Vagina (tissue), 2 donors: ENCODE measurements at places on chromosomes 1 and 21. TPM values are rescaled to one million over a fixed set of nuclear protein-coding genes. Genes with fewer than 3 reads are reported as not detected.

GRCh38 chr1:178283409-178283808, 189.5 kb downstream of the RASAL2 start:
- no peak for DNase-seq

DNA sequence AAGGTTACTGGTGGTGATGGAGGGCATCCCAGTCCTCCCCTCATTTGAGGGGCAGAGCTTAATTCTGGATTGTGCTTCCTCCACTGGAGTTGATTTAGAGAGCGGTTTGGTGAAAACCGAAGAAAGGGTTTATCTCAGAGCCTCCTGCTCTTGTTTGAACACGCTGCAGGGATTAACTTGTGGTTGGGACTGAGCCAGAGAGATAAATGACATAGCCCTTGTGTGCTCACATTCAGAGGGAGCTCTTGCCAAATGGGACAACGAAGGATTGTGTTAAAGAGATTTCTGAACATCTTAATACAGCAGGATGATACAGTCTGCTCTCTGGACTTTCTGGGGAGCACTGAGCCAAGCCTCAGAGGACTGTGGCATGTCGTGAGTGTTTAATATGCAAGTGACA, 308.2 kb downstream of the DISC1 start:
- DNase-seq = no peak

DNA sequence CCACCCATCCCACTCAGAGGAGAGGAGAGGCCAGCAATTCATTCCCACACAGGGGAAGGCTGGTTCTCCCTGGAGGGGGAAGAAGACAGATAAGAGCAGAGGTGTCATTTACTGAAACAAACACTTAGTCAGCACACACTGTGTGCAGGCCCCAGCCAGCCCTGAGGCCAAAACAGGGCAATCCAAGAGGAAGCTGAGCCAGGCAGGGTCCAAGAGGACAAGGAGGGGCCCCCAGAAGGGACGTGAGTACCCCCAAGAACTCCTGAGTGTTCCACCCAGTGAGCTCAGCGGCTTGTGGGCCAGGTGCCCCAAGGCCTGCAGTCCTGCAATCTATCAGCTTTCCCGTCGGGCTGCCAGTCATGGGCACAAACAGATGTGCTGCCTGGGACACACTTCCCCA, 15.8 kb downstream of the ADGRB2 start:
- DNase-seq = no peak

GRCh38 chr1:206556047-206556749, 48.9 kb downstream of the RASSF5 start:
- DNase-seq = no peak

- no peak for DNase-seq
These were observed 205.8 kb upstream of the LYPLAL1 start for GRCh38 chr1:218967836-218968235.

GRCh38 chr1:30268923-30269666, 454.3 kb downstream of the MATN1 start:
- DNase-seq = no peak

DNA sequence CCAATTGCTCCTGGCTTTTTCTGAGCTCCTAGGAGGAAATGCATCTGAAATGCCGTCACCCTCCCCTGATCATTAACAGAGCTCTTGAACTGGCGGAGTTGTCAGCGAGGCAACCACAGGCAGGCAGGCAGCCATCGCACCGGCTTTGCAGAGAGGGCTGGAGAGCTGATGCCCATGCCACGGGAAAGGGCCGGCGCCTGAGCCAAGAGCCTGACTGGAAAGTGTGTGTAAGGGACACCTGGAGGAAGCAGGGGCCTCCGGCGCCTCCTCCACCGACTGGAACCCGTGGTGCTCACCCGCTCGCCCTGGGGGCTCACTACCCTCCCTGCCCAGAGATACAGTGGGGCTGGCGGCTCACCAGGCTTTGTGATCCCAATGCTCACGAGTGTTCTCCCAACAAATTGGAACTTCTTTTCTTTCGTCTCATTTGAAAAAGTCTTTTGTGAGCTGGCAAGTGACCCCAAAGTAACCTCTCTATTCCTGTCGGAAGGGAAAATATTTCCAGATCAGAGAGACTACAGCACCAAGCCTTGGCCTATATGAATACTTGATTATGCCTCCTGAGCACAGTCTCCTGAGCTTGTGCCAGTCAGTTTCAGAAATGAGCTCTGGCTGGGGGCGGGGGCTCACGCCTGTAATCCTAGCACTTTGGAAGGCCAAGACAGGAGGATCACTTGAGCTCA, 97.7 kb upstream of the SLC25A33 start:
- no peak for DNase-seq

DNA sequence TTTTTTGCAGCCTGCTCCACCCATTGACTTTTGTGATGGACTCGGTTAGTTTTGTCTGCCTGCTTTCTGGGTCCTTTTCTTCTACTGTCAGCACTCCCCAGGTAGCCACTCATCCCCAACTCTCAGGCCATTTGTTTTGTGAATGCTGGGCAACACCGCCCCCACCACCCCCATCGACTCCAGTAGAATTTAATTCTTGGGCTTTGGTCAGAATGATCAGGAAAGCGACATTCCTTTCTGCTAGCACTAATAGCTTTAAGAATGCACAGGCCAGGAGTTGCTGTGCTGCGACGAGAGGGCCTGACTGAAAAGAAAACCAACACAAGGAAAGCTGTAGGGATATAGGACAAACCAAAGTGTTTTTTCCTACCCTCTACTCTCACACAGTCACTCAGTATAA, 144.4 kb downstream of the CDC7 start:
- no peak for DNase-seq

DNA sequence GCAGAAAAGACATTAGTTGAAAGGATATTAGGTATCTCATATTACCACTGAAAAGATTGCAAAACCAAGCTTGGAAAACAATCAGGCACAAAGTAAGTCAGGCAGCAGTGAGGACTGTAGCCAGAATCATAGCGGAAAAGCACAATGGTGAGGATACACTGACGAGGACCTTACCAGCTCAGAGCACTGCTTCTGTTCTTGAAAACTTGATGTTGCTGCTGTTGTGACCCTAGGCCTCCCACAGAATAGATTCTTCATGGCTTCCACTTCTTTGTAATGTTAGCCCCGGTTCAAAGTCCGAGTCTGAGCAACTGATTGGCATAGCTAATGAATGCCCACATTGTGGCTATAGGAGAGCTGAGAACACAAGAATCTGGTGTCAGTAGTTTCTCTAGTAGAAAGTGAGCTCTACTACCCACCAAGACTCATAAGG, 45.2 kb upstream of the LRRC8C start:
- no peak for DNase-seq

DNA sequence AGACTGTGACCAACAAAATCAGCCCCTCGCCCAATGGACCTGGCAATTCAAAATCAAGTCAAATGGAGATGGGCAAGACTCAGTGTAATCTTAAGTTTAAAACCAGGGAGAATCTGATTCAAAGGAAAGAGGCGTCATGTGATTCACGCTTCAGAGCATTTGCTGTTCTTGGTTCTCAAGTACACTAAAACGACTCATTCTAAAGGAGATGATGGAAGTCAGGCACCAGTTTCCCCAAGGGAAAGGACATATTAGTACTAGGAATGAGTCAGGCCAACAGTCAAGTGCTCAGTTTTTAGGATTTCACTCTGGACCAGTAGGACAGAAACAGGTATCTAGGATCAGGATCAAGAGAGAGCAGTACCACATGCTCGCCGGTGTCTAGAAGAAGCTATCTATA, 429.6 kb downstream of the PLPP3 start:
- DNase-seq = no peak

GRCh38 chr1:91729621-91730358, 156.2 kb downstream of the TGFBR3 start:
- no peak for DNase-seq

DNA sequence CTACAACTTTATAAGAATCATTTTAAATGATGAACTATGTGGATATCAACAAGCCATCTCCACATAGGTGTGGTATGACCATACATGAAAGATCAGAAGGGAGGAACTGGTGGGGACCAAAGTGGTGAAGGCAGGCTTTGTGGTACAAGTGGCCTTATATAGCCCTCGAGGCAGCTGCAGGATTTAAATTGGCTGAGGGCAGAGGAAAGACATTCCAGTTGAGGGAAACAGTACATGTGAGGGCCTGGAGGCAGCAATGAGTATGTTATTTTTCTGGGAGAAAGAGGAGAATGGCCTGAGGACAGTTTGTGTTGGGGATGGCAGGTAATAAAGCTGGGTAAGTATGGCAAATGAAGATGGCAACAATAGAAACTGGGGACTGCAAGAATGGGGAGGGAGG, 17.1 kb downstream of the OSCP1 start:
- no peak for DNase-seq

The TNNI3K gene
- not detected for total RNA-seq

The PCP4 gene
- 174 TPM for total RNA-seq

The YRDC gene
- 9.1 TPM for total RNA-seq

The GJA5 gene
- 11.5 TPM for total RNA-seq

The NBPF4 gene
- total RNA-seq = not detected

The GBP7 gene
- not detected for total RNA-seq
